ENCODE measurements at places on chromosomes 2 and 18. TPM values are rescaled to one million over a fixed set of nuclear protein-coding genes. Genes with fewer than 3 reads are reported as not detected.
A peak's percentile ranks its signal among the peaks of the same experiment; 100 is the strongest.

- DNase-seq = no peak
These were observed 1.8 kb downstream of the CCDC85A start for GRCh38 chr2:56185582-56186046.

CCDC178 gene
- polyA plus RNA-seq = not detected

- DNase-seq = no peak
These were observed 69.6 kb upstream of the RTN4 start for GRCh38 chr2:55119711-55120487.

DNA sequence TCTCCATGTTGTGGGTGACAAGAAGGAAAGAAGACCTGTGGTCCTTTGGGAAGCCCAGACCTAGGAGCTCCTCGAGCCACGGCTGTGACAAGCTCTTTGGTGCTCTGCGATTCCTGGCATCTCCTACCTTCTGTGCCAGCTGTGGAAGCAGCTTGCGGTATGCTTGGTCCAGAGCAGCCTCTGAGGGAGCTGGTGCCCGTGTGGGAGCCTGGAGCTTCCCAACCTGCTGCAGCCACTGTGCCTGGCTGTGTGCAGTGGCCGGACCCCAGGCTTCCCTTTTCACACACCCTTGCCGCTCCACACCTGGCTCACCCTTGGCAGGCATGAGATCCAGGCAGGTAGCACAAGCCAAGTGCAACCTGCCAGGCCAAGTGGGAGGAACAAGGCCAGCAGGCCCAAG lies 1328.6 kb upstream of the SLC39A10 start:
- no peak for DNase-seq

GRCh38 chr2:99489063-99489760 lies 605 bp downstream of the REV1 start:
- peak; percentile 73 for DNase-seq

- DNase-seq = no peak
These were observed 48.0 kb upstream of the ATP6V1B1 start for GRCh38 chr2:70887550-70888246.

CDH7 gene
- 0.67 TPM for polyA plus RNA-seq

DNA sequence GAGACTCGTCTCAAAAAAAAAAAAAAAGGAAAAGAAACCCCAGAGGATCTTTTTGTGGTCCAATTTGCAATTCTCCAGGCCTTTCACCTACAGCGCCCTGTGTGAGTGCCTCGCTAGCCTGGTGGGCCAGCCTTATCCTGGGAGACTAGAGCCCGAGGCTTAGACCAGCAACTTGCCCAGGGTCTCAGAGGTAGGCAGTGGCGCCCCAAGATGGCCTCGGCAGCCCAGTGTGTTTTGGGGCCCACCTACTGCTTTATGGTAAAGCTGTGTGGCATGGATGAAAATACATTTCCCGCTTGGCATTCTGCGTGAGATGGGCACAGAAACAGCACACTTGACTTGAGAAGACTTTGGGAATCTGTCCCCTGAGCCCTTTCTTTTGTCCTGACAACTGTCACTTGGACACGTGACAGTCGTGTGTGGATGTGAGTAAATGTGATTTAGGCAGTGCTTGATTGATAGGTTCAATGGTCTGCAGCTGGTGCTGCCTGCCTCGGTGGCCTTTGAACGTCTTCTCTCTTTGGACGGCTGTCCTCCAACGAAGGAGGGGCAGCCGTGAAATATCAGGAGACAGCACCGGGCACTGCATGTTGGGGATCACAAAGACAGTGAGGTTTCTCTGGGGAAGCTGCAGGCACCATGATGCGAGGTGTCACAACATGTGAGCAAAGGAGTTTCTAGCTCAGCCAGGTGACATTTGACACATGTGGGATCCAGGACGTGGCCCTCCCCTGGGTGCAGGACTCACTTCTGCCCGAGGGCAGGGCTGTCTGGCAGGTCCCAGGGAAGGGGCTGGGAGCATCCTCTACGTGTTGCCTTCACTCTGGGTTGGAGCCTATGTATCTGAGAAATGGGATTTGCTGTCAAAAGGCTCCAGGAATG lies 209.5 kb upstream of the TWIST2 start:
- DNase-seq = no peak

PDE1A gene
- polyA plus RNA-seq = not detected

TMEM17 gene
- polyA plus RNA-seq = 1.2 TPM

GRCh38 chr2:64789466-64790320 lies 136.0 kb upstream of the SERTAD2 start:
- DNase-seq = no peak

KRCC1 gene
- 2.1 TPM for polyA plus RNA-seq

Measured in H1 (cell line).